Activated CD4-positive, alpha-beta T cell treated with anti-CD3 and anti-CD28 coated beads for 4 hours (primary cell): ENCODE measurements at places on chromosomes 11 and 22.

GRCh38 chr11:111697933-111698371 is 68.2 kb downstream of the PPP2R1B start:
- no peak for DNase-seq

DNA sequence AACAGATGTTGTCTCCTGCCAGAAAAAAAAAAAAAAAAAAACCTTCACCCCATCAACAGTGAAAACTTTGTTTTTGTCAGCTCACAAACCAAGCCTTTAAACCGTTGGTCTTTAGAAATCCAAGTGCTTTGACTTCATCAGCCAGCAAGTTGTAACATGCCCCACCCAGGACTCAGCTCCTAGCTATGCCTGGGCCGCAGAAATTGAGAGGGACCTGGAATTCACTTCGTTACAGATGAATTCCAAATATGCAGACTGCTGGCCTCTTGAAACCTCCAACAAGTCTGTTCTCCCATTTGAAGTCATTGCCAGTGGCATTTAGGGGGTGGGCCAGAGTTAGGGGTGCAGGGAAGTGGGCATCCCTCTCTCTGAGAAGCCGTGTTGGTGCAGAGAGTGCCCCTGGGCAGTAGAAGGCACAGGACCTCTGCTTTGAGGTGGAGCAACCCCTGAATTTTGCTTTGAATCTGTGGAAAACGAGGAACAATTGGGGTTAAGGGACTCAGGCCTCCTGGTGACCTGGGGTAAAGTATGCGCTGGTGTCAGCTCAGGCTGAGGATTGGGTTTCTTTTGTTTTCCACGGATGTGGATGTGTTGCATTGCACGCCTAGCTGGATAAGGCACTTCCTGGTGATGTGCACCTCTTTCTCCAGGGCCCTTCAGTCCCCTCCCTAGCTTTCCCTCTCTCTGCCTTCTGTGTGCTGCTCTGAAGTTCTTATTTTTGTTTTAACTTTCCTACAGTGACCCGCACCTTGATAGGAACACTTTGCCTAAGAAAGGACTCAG is 109.5 kb downstream of the DBX1 start:
- no peak for DNase-seq

DNA sequence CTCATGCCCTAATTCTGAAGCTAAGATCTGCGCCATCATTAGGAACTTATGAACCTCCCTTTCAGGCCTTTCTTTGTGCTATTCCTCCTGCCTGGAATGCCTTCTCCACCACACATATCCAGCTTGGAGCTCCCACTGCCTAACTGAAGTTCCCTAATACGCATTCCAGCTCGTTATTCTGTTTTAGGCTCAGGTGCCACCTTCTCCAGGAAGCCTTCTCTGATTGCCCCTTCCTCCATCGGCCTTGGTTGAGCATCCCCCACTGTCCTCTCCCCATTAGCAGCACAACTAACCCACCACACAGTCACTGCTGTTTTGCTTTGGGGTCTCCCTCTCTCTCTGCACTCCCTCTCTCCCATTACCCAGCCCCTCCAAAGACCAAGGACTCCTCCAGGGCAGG is 5.2 kb downstream of the CRYBB1 start:
- no peak for DNase-seq

DNA sequence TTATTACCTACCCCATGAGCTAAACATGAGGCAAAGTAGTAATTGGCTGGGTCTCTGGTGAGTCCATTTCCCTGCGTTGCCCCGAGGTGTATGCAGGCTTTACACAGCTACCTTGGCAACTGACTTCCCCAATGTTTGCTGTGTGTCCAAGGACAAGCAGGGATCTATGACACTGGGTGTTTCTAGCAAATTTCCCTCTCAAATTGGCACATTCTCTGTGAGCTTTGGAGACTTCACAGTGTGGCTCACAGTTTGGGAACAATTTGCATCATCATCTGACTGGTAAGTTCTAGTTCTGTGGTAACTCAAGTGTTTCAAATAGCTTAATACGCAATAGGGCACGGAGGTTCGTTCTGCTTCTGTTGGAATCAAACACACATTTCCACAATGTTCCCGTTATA is 12.5 kb downstream of the NNMT start:
- no peak for DNase-seq

DNA sequence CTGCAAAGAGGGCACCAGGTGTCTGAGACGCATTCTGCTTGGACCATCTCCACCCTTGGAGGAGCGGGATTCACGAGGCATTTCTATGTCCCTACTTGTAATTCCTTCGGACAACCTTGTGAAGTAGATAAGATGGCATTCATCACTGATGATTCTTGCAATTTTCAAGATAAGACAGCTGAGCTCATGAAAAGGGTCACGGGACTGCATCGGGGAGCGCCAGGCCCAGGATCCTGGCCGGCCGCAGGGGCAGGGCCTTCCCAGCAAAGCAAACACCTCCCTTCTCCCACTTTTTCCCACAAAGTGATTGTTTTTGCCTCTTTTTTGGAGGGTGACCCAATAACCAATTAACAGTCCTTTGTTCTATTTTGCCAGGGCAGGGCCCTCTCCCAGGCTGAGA is 8.4 kb downstream of the LIF start:
- DNase-seq: no peak
